Activated CD4-positive, alpha-beta T cell treated with anti-CD3 and anti-CD28 coated beads, Interleukin-10, Interleukin-2, amounts not matched to agents 100 ng/mL and 50 ng/mL, durations not matched to agents 16 hours and 8 hours (primary cell): ENCODE measurements at places on chromosomes 7 and 10.

DNA sequence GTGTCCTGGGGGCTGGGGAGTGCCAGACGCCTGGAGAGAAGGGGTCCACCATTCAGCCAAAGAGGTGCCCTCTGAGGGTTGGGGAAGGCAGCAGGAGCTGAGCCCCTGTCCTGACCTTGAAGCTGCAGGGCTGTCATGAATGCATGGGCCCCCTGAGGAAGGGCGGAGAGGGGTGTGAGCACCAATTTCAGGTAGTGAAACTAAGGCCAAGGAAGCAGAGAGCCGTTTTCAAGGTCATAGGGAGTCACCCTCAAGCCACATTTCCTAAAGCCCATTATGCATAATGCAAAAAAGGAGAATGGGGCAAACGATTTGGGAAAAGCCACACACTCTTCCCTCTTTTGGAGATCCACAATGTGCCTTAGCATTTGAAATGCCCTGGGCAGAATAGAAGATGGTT, 37.2 kb downstream of the FIGNL1 start:
- DNase-seq = no peak

GRCh38 chr10:72274730-72275350, 1.1 kb downstream of the DDIT4 start:
- peak; percentile 84 for DNase-seq

GRCh38 chr10:17067376-17068264, 62.0 kb downstream of the CUBN start:
- peak; percentile 21 for DNase-seq

GRCh38 chr10:43814663-43815062, 166.0 kb upstream of the ZNF32 start:
- DNase-seq = no peak

DNA sequence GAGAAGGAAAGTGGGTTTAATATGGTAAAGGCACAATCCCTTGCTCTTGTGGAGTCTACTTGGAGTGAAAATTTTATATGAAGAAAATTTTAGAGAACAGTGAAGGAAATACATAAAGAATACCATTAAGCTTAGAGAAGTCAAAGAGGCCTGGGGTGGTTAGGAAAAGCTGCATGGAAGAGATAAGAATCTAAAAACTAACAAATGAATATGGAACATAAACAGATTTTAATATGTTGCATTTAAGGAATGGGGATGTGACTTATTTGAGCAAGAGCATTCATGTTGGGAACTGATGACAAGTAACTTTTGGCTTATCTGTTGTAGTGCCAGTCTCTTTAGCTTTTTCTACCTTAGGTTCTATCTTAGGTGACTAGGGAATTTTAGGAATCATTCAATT, 31.0 kb downstream of the AHR start:
- DNase-seq = no peak

DNA sequence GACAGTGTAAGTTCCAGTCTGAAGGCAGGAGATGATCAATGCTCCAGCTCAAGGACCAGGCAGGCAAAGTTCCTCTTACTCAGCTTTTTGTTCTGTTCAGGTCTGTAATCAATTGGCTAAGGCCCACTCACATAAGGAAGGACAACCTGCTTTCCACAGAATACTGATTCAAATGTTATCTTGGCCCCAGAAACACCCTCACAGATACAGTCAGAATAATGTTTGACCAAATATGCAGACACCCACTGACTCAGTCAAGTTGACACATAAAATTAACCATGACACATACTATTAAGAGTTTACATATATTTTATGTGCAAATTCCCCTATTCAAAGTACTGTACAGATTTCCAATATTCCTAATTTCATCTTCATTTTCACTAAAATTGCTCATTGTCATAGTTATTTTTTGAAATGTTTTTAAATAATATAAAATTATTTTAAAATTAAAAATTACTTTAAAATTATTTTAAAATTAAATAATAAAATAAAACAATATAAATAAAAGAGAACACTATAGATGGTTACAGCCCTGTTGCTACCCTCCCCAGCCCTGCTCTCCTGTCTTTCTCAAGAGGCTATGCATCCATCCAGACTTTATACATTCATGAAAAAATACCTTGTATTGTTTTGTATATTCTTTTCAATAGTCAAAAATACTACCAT, 59.4 kb downstream of the RAB11FIP2 start:
- DNase-seq = no peak

- DNase-seq = peak; percentile 67
Observed at GRCh38 chr7:130996833-130997231, 262.8 kb upstream of the KLF14 start.

DNA sequence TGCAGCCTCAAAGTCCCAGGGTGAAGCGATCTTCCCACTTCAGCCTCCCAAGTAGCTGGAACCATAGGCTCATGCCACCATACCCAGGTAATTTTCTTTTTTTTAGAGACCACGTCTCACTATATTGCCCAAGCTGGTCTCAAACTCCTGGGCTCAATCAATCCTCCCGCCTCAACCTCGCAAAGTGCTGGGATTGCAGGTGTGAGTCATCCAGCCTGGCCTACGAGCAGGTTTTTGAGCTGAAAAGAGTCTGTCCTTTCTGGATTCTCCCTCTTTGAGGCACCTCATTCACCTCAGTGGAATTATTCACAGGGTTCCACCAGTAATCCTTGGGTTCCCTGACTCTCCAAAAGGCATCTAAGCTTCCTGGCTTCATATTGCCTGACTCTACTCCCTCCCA, 7.6 kb upstream of the LEP start:
- DNase-seq = no peak

DNA sequence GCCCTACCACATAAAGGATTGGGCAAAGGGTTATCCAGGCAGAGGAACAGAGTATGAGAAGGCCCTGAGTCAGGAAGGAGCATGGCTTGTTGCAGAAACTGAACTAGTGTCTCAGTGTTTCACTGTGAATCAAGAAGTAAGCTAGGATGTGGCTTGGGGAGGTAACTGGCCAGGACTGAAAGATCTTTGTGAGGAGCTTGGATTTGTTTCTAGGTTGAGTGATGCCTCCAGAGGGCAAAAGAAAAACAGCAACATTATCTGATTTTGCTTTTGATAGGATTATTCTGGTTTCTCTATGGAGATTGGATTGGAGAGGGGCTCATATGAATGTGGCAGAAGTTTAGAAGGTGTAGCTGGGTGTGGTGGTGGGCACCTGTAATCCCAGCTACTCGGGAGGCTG, 137.9 kb upstream of the HDAC9 start:
- DNase-seq = peak; percentile 5

- no peak for DNase-seq
Observed at GRCh38 chr7:19958309-19958896, 185.0 kb upstream of the TMEM196 start.

- peak; percentile 41 for DNase-seq
Observed at GRCh38 chr10:69335063-69335587, 56.8 kb downstream of the HK1 start.

GRCh38 chr10:28432210-28432676, 100.7 kb upstream of the WAC start:
- DNase-seq = peak; percentile 42

DNA sequence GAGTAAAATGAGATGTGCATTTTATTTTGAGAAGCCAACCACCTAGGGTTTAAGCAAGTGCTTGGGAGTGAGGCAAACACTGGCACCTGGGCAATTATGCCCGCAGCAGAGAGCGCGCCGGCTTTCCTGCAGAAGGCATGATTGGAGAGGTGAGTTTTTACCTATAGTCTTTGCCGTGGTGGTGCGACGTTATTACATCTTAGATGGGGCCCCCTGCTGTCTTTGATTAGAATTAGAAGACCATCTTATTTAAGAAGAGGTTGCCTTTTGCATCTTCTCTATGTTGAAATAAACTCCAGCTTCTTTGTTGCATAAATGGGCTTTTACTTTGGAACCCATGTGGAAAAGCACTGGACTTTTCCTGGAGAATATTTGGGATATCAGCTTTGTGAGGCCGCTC, 409.5 kb downstream of the GLRX3 start:
- no peak for DNase-seq

DNA sequence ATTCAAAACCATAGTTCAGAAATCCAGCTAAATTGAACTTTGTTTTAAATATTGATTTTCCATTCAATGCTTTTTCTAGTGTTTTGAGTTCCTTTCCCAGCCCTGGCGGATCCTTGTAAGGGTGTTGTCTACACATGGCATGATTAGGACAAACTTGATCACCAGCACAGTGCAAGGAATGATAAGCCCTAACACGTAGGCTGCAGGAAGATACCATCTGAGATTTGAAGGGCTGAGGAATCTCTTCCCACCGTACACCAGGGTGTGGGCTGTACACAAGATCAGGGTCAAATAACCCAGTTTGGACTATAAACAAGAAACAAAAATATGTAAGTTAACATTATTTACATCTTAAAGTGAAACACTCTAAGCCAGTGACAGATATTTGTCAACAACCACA, 27.4 kb downstream of the STEAP4 start:
- DNase-seq = no peak

DNA sequence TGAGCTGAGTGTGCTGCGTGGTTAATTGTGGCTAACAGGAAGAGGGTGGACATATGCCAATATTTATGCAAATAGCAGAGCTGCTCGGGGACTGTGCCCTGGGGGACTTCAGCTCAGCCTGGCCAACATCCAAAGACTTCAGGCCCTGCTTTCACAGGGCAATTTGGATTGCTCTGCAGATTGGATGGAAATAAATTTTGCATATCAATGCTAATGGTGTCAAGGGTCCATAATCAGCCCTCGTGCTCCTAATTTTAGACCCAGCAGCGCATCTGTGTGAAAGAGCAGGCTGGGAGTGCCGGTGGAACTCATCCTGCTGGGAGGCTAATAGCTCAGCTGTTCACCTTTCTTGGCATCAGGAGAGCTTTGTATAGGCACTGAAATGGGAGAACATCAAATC, 270.1 kb downstream of the TCERG1L start:
- no peak for DNase-seq

DNA sequence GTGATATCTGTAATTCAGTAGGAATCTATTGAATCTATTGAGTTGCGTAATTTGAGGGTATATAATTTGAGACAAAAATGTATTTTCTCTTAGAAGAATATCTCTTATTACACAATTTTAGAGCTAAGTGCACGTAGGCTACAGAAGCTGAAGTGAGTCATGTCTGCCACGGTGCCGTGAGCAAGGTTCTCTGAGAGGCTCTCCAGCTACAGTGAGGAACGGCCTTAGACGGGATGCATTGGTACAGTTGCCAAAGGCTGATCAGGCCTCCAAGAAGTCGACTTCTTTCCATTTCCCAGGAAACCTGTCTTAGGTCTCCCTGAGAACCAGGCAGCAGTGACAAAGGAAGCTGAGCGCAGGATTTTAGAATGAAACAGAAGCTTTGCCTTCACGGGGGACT, 28.6 kb downstream of the TCERG1L start:
- no peak for DNase-seq

- DNase-seq = no peak
Observed at GRCh38 chr7:95045236-95045923, 138.0 kb downstream of the PPP1R9A start.

GRCh38 chr10:25382029-25382810, 207.4 kb downstream of the GPR158 start:
- DNase-seq = no peak

GRCh38 chr7:2929321-2930201, 85.5 kb upstream of the GNA12 start:
- no peak for DNase-seq

- DNase-seq = no peak
Observed at GRCh38 chr7:132750530-132751217, 174.4 kb upstream of the PLXNA4 start.

GRCh38 chr10:122162671-122163173, 108.4 kb upstream of the BTBD16 start:
- DNase-seq = no peak

DNA sequence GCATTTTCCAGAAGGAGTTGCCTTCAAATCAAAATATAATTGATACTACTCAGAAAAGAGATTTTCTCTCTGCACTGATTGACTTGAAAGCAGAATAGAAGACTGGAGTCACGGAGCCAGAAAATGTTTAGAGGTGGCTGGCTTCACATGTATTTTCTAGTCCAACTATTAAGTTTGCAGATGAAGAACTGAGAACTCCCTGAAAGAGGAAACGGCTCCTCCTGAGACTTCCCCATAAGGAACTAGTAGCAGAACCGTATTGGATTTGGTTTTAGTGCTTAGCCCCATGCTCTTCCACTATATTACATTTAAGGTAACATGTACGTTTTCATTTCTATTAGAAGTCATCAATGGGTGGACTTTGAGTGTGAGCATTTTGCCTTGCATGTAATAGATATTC, 946.3 kb downstream of the CNTNAP2 start:
- no peak for DNase-seq

GRCh38 chr7:38685851-38686250, 54.7 kb upstream of the AMPH start:
- DNase-seq = no peak

GRCh38 chr7:3956949-3957348, 655.9 kb downstream of the SDK1 start:
- DNase-seq = no peak

- no peak for DNase-seq
Observed at GRCh38 chr10:79345241-79346011, 1.8 kb upstream of the PPIF start.

DNA sequence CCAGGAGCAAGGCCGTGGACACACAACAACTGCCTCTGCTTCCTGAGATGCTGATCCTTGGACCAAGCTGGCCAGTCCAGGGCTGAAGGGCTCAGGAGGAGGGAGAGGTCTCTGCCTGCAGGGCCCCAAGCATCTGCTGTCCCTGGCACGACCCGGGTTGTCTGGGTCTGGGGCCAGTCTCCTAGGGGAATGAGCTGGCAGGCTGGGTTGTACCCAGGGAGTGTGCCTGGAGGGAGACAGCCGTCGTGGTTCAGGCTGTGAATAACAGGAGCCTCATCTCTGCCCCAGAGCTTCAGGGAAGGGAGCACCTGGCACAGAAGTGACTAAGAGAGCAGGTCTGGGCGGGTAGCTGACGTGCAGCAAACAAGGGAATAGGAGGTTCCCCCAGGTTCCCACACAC, 17.9 kb upstream of the SERPINE1 start:
- no peak for DNase-seq

GRCh38 chr7:107025449-107026103, 18.9 kb upstream of the PRKAR2B start:
- DNase-seq = no peak

DNA sequence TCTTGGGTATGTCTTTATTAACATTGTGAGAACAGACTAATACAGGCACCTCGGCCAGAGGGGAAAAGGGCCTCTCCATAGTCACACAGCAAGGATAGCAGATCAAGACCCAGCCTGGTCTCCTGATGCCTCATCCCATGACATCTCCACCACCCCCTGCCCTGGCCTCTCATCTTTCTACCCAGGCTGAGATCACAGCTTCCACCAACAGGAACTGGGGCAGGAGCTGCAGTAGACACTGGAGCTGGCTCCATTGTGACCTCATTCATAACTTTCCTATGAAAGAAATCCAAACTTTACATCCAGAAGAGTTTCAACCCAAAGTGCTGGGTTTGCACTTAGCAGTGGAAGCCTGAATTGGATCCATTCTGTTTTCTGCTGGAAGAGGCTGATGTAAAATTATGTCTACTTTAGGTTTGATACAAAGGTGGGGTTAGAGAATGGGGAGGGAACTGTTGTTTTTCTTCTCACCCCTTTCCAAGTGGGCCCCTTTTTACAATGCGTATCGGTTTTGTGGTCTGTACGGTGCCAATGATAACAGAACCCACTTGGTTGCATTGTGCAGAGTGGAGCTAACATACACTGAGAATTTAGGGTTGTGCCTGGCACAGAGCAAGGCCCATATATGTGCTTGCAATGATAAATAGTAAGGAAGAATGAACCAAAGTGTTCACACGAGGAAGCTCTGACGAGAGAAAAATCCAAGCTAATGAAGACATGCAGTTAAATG, 28.6 kb upstream of the INSIG1 start:
- DNase-seq = no peak

GRCh38 chr10:124453960-124454610, 4.2 kb upstream of the NKX1-2 start:
- no peak for DNase-seq
